ENCODE measurements at places on chromosomes 6 and 20.

GRCh38 chr6:64224819-64225218 is 589.2 kb downstream of the PHF3 start:
- H3K4me3 ChIP-seq: no peak overlapping the region
- no peaks in the 10 kb centered on the region for H3K36me3 ChIP-seq
- no peak overlapping the region for H3K27ac ChIP-seq
- H3K4me1 ChIP-seq: no peaks in the 10 kb centered on the region

GRCh38 chr6:3500262-3501014 is 43.6 kb upstream of the SLC22A23 start:
- DNase-seq: no peak
- no peak overlapping the region for H3K4me3 ChIP-seq
- no peaks in the 10 kb centered on the region for H3K36me3 ChIP-seq

GRCh38 chr6:134425513-134425912 is 107.6 kb upstream of the SGK1 start:
- no peaks in the 10 kb centered on the region for H3K36me3 ChIP-seq
- DNase-seq: no peak
- H3K4me3 ChIP-seq: no peak overlapping the region
- no peak overlapping the region for H3K27ac ChIP-seq
- no peaks in the 10 kb centered on the region for H3K27me3 ChIP-seq

GRCh38 chr6:53887316-53887715 is 92.5 kb downstream of the LRRC1 start:
- no peak overlapping the region for H3K27ac ChIP-seq
- no peak for DNase-seq
- no peak overlapping the region for H3K4me3 ChIP-seq
- no peaks in the 10 kb centered on the region for H3K4me1 ChIP-seq
- H3K36me3 ChIP-seq: peaks cover 2% of the 10 kb centered on the region

- no peak overlapping the region for H3K27ac ChIP-seq
- no peak overlapping the region for H3K4me3 ChIP-seq
- no peaks in the 10 kb centered on the region for H3K4me1 ChIP-seq
- no peak for DNase-seq
These were observed 359.2 kb downstream of the RIMS1 start for GRCh38 chr6:72245565-72245964.

- no peak for DNase-seq
- peak overlapping the region; percentile 70 for H3K27ac ChIP-seq
- peaks cover 73% of the 10 kb centered on the region for H3K36me3 ChIP-seq
- peaks cover 18% of the 10 kb centered on the region for H3K4me1 ChIP-seq
- no peak overlapping the region for H3K4me3 ChIP-seq
- H3K27me3 ChIP-seq: no peaks in the 10 kb centered on the region
These were observed 36.5 kb downstream of the PLCG1 start for GRCh38 chr20:41173791-41174341.

DNA sequence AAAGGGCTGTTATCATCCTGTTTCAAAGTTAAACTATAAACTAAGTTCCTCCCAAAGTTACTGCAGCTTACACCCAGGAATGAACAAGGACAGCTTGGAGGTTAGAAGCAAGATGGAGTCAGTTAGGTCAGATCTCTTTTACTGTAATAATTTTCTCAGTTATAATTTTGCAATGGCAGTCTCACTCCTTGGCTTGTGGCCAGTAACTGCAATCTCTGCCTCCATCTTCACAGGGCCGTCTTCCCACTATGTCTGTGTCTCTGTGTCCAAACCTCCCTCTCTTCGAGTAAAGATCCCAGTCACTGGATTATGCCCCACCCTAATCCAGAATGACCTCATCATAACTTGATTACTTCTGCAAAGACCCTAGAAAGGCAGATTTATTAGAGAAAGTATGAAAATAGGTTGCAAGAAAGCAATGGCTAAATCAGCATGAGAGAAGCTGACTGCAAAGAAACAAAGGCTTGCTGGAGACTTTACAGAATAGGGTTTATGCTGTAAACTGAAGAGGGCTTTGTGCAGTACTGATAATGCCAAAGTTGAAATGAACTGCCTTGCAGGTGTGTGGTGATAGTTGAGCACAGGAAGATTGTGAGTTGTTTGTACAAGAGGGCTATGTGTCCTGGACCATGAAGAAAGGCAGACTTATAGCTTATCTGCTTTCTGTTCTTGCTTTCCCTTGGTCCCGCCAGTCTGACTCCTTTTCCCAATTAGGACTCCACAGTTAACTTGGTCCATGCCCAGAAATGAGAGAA is 28.4 kb downstream of the GPX6 start:
- no peak overlapping the region for H3K27ac ChIP-seq
- no peak for DNase-seq
- peaks cover 2% of the 10 kb centered on the region for H3K36me3 ChIP-seq

- H3K27me3 ChIP-seq: peaks cover 17% of the 10 kb centered on the region
- H3K4me1 ChIP-seq: peaks cover 3% of the 10 kb centered on the region
These were observed 19.2 kb upstream of the STK38 start for GRCh38 chr6:36566418-36566905.

- no peak overlapping the region for H3K27ac ChIP-seq
- peaks cover 2% of the 10 kb centered on the region for H3K27me3 ChIP-seq
- DNase-seq: no peak
- no peak overlapping the region for H3K4me3 ChIP-seq
These were observed 2.1 kb downstream of the FOXS1 start for GRCh38 chr20:31843288-31843687.

- no peak for DNase-seq
- no peaks in the 10 kb centered on the region for H3K36me3 ChIP-seq
- H3K27me3 ChIP-seq: no peaks in the 10 kb centered on the region
- no peak overlapping the region for H3K4me3 ChIP-seq
- H3K27ac ChIP-seq: no peak overlapping the region
These were observed 284.8 kb downstream of the PTPRK start for GRCh38 chr6:128235556-128235955.

- no peak overlapping the region for H3K4me3 ChIP-seq
- H3K27ac ChIP-seq: no peak overlapping the region
- no peaks in the 10 kb centered on the region for H3K4me1 ChIP-seq
- no peak for DNase-seq
- H3K27me3 ChIP-seq: peaks cover 12% of the 10 kb centered on the region
These were observed 183.9 kb downstream of the DLL1 start for GRCh38 chr6:170106906-170107525.

GRCh38 chr6:116446399-116446798 is 14.8 kb upstream of the CALHM6 start:
- DNase-seq: no peak
- H3K36me3 ChIP-seq: no peaks in the 10 kb centered on the region
- H3K27me3 ChIP-seq: peaks cover 14% of the 10 kb centered on the region
- no peak overlapping the region for H3K4me3 ChIP-seq

- peaks cover 7% of the 10 kb centered on the region for H3K4me1 ChIP-seq
- no peaks in the 10 kb centered on the region for H3K36me3 ChIP-seq
- H3K27ac ChIP-seq: no peak overlapping the region
- H3K4me3 ChIP-seq: no peak overlapping the region
- H3K27me3 ChIP-seq: no peaks in the 10 kb centered on the region
- no peak for DNase-seq
These were observed 37.9 kb upstream of the JARID2 start for GRCh38 chr6:15207923-15208322.

DNA sequence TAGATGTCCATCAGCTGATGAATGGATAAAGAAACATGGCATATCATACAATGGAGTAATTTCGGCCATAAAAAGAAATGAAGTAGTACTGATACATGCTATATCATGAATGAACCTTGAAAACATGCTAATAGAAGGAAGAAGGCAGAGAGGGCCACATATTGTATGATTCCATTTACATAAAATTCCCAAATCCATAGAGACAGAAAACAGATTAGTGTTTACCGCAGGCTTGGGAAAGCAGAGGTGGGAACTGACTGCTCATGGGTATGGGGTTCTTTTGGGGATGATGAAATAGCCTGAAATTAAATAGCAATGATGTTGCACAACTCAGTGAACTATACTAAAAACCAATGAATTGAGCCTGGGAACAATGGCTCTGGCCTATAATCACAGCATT is 58.3 kb downstream of the SERAC1 start:
- DNase-seq: no peak
- H3K27ac ChIP-seq: no peak overlapping the region
- peaks cover 4% of the 10 kb centered on the region for H3K4me1 ChIP-seq
- H3K27me3 ChIP-seq: no peaks in the 10 kb centered on the region
- peaks cover 17% of the 10 kb centered on the region for H3K36me3 ChIP-seq
- no peak overlapping the region for H3K4me3 ChIP-seq

GRCh38 chr20:45269056-45269455 is 14.7 kb upstream of the SLPI start:
- H3K27me3 ChIP-seq: peaks cover 54% of the 10 kb centered on the region
- H3K27ac ChIP-seq: no peak overlapping the region
- no peaks in the 10 kb centered on the region for H3K4me1 ChIP-seq

- no peaks in the 10 kb centered on the region for H3K4me1 ChIP-seq
- no peak overlapping the region for H3K4me3 ChIP-seq
- no peak overlapping the region for H3K27ac ChIP-seq
- H3K27me3 ChIP-seq: peaks cover 26% of the 10 kb centered on the region
These were observed 25.1 kb upstream of the RFPL4B start for GRCh38 chr6:112321941-112322424.

DNA sequence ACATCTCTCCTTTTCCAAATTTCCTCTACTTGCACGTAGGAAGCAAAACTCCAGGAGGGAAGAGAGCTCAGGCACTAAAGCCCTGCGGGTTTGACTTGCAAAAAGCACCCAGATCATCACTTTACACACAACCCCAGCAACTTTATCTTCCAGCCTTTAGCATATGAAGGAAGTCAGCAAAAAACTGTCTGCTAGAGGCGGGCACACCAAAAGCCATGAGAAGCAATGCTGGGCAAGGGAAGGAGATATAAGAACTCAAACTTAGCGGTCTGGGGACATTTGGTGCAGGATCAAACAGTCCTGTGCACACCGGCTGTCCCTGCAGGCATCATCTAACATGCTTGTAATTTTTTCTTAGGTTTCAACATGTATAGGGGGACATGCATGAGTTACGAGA is 113.3 kb downstream of the JPH2 start:
- H3K27ac ChIP-seq: no peak overlapping the region
- no peak overlapping the region for H3K4me3 ChIP-seq
- H3K36me3 ChIP-seq: no peaks in the 10 kb centered on the region
- H3K27me3 ChIP-seq: no peaks in the 10 kb centered on the region
- H3K4me1 ChIP-seq: peaks cover 61% of the 10 kb centered on the region

DNA sequence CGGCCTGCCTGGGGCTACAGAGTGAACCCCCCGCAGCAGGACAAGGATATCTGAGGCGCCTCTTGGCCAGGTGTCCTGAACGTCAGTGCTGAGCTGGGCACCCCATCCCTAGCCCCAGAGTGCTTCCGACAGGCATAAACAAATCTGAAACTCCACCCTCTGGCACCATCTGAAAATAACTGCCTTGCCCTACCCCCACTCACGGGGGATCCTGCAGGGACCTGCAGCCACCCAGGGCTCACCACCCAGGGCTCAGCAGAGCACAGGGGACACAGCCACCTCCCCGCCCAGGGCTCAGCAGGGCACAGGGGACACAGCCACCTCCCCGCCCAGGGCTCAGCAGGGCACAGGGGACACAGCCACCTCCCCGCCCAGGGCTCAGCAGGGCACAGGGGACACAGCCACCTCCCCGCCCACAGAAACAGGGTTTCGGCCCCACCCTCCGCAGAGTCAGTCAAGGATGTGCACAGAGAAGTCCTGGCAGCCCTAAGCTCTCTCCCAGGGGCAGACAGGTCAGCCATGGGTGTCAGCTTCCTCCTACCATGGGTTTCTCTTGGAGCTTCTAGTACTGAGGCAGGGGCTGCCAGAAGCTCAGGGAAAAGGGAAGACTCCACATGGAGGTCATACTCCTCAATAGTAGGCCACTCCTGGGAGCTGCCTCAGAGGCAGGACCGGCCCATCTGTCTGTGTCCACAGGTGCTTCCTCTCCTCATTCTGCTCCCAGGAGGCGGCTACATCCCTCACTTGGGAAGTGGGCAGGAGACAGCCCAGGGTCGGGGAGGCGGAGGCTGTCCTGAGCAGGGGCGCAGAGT is 4.6 kb downstream of the UCKL1 start:
- no peak for DNase-seq
- peaks cover 42% of the 10 kb centered on the region for H3K4me1 ChIP-seq
- H3K36me3 ChIP-seq: peaks cover 12% of the 10 kb centered on the region
- H3K4me3 ChIP-seq: no peak overlapping the region
- no peaks in the 10 kb centered on the region for H3K27me3 ChIP-seq

DNA sequence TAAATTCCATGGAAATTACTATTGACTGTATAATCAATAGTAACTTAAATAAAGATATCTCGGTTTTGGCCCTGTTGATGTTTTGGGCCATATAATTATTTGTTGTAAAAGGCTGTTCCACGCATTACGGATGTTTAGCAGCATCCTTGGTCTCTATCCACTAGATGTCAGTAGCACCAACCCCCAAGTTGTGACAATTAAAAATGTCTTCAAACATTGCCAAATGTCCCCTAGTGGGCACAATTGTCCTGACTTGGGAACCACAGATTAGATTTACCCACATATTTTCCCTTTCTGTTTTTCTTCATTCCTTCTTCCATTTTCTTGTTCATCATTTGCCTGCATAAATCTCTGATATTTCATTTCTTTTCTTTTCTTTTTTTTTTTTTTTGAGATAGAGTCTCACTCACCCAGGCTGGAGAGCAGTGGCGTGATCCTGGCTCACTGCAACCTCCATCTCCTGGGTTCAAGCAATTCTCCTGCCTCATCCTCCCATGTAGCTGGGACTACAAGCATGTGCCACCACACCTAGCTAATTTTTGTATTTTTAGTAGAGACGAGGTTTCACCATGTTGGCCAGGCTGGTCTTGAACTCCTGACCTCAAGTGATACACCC is 13.6 kb upstream of the WFDC8 start:
- no peak overlapping the region for H3K4me3 ChIP-seq
- DNase-seq: peak; percentile 70
- H3K4me1 ChIP-seq: peaks cover 2% of the 10 kb centered on the region
- no peaks in the 10 kb centered on the region for H3K36me3 ChIP-seq
- no peak overlapping the region for H3K27ac ChIP-seq

DNA sequence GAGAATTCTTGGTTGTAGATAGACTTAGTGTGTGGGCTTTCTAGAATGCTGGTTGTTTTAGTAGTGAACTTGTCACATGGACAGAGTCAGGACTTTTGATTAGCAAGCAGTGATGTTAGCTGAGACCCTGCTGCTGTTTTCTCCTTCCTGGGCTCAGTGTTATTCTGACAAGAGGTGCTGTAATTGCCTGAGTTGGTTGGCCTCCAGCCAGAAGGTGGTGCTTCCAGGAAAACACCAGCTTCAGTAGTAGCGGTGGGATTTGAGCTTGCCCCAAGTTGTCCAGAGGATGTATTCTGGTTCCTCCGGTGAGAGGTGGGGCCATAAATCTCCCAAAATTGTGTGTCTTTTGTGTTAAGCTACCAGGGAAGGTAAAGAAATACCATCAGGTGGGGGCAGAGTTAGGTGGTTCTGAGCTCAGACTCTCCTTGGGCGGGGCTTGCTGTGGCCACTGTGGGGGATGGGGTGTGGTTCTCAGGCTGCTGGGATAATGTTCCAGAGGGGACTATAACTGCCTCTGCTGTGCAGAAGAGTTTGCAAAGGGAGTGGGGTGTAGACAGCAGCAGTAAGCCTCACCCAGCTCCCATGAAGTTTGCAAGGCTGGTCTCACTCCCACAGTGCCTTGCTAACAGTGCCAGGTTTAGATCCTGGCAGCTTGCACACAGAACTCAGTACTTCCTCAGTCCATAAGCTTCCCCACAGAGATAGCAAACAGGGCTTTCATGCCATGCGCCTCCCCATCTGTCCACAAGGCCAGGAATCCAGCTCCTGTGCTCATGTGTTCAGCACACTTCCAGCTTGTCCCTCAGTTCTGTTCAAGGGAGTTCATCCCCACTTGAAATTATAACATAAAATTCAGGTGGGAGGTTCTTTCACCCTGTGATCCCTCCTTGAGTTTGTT is 278.4 kb upstream of the PTCHD4 start:
- no peak overlapping the region for H3K27ac ChIP-seq
- H3K4me1 ChIP-seq: no peaks in the 10 kb centered on the region
- no peaks in the 10 kb centered on the region for H3K36me3 ChIP-seq
- no peaks in the 10 kb centered on the region for H3K27me3 ChIP-seq
- no peak overlapping the region for H3K4me3 ChIP-seq
